ENCODE measurements at places on chromosomes 2 and 18.

GRCh38 chr2:100884145-100884621, 64.2 kb downstream of the NPAS2 start:
- H3K36me3 ChIP-seq, result no peaks in the 10 kb centered on the region
- no peak overlapping the region for H3K27ac ChIP-seq
- no peak overlapping the region for H3K4me3 ChIP-seq
- H3K4me1 ChIP-seq, result peaks cover 29% of the 10 kb centered on the region
- DNase-seq, result no peak

- no peaks in the 10 kb centered on the region for H3K36me3 ChIP-seq
- no peak overlapping the region for H3K4me3 ChIP-seq
- H3K27me3 ChIP-seq, result peaks cover 2% of the 10 kb centered on the region
- no peak overlapping the region for H3K27ac ChIP-seq
- no peaks in the 10 kb centered on the region for H3K4me1 ChIP-seq
These were observed 13.8 kb upstream of the ALLC start for GRCh38 chr2:3644246-3644525.

DNA sequence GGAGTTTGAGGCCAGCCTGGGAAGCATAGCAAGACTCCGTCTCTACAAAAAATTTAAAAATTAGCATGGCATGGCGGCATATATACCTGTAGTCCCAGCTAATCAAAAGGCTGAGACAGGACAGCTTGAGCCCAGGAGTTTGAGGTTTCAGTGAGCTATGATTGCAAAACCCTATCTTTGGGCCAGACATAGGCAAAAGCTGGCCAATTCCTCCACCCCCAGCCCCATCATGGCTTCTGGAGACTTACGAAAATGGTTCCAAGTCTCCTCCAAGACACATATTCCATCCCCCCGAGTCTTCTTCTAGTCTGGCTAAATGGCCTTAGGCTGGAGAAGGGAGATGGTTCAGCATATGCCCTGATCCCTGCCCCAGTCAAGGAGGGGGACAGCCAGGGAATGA, 172.8 kb upstream of the HAAO start:
- peaks cover 53% of the 10 kb centered on the region for H3K4me1 ChIP-seq
- no peaks in the 10 kb centered on the region for H3K27me3 ChIP-seq
- DNase-seq, result no peak
- no peak overlapping the region for H3K4me3 ChIP-seq
- no peaks in the 10 kb centered on the region for H3K36me3 ChIP-seq

DNA sequence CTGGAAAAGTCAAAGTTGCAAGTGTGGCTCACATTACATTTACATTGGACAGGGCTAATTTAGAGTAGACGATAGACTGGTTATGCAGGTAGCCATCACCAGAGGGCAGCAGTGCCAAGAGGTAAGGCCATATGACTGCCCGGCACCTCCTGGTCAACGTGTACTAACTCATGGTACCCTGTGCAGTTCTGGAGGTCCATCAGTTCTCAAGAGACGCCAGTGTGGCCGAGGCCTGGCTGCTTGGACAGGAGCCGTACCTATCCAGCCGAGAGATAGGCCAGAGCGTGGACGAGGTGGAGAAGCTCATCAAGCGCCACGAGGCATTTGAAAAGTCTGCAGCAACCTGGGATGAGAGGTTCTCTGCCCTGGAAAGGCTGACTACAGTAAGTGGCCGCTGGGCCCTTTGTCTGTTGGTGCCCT, 65.8 kb upstream of the EML6 start:
- no peak overlapping the region for H3K27ac ChIP-seq
- DNase-seq, result no peak
- peaks cover 74% of the 10 kb centered on the region for H3K36me3 ChIP-seq

DNA sequence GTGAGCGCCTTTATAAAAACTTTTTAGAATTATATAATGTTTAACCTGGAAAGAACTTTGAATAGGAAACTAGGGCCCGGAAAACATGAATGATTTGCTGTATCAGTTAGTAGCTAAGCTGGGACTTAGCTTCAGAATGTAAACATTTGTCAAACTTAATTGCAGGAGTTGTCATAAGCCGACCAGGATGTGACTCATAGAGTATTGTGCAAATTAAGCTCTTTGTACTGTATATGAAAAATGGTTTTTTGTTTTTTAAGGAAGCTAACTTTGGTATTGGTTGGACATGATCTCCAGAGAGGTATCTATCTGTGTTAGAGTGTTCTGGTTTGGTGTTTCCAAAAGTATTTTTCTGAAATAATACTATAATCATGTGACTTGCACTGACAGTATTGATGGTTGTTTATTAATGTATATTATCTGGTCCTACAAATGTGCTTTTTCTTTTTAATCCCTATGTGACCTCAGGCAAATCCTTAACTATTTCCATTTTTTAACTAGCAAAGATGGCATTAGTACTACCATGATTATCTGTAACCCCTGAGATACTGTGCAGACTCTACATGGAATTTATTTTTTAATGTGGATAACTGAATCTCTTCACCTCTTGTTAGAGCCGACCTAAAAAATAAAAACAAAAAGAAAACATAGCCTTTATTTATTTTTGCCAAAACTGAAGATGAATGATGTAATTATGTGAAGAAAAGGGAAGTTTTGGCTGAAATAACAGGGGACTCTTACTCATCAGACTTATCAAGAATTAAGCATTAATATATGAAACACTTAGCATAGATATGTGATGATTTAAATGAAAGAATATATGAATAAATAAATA, 11.7 kb downstream of the YIPF4 start:
- DNase-seq, result peak; percentile 73
- H3K27ac ChIP-seq, result peak overlapping the region; percentile 33
- no peaks in the 10 kb centered on the region for H3K27me3 ChIP-seq
- peaks cover 10% of the 10 kb centered on the region for H3K4me1 ChIP-seq
- H3K4me3 ChIP-seq, result no peak overlapping the region

- no peak for DNase-seq
- H3K27ac ChIP-seq, result no peak overlapping the region
- peaks cover 10% of the 10 kb centered on the region for H3K4me1 ChIP-seq
- H3K4me3 ChIP-seq, result no peak overlapping the region
- no peaks in the 10 kb centered on the region for H3K27me3 ChIP-seq
- no peaks in the 10 kb centered on the region for H3K36me3 ChIP-seq
These were observed 209.5 kb downstream of the DYM start for GRCh38 chr18:49250816-49251388.

DNA sequence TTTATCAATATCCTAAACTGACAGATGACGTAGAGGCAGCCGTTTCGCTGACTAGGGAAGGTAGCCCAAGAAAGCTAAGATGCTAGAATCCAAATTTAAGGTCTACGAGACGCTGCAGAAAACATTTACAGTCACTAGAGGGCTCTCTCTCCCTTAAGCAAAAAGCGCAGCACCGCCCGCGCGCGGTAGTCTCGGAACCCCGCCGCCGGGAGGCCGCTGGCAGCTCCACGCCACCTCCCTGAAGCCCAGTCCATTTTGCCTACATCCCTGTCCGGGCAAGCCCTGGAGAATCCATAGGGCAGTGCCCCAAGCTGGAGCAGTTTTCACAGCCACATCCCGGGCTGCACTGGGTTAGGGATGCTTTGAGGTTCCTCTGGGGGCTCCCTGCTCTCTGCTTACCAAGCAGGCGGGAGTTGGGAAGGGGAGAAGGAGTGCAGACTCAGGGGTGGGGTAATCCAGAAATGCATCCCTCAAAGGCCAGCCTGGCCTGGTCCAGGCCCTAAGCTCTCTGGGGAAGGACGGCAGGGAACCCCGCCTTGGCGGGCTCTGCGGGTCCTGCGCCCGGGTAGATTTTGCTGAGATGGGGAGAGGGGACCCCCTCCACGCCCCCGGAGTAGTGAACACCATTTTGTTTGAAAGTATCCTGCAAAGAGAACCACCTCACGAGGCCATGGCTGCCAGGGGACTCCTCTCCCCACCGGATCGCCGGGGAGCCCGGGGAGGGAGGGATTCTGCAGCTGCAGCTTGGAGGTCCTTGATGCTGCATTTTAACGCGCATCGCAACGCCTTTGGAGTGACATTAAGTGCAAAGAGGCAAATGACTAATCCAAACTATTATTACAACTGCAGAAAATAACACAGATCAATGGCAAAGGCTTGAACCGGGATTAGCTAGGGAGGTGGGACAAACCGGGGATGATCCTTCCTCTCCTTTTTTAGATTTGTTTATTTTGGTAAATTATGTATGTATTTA, 1.3 kb upstream of the DPYSL5 start:
- no peaks in the 10 kb centered on the region for H3K36me3 ChIP-seq
- no peak overlapping the region for H3K4me3 ChIP-seq
- no peak overlapping the region for H3K27ac ChIP-seq
- DNase-seq, result peak; percentile 31
- peaks cover 57% of the 10 kb centered on the region for H3K27me3 ChIP-seq
- H3K4me1 ChIP-seq, result peaks cover 7% of the 10 kb centered on the region

DNA sequence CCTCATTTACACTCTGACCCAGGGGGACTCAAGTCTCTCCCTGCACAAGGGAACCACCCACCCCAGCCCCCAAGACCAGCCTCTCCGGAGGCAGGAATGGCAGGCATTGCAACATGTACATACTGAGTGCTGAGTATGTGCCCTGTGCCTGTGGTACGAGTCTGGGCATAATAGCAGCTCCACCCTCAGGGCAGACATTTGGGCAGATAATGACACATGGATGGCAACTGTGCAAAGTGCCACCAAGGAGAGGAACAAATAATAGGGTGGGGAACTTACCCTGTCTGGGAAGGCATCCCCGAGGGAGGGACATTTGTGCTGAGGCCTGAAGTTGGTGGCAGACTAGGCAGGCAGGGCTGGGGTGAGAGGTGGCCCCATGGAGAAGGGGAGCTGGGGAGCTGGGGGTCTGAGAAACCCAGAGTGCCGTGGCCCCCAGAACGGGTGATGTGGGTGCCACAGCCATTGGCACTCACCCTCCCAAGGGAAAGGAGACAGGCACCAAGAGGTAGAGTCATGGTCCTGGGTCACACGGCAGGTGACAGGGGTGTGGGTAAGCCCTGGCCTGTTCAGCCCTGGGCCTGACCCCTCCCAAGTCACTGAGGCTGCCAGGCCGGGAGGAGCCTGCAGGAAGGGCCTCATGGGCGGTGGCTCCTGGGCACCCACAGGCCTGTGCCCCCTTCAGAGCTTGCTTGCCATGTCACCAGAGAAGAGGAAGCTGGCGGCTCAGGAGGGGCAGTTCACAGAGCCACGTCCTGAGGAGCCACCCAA, 15.7 kb upstream of the GPR17 start:
- no peak overlapping the region for H3K27ac ChIP-seq
- no peak overlapping the region for H3K4me3 ChIP-seq
- no peak for DNase-seq
- no peaks in the 10 kb centered on the region for H3K27me3 ChIP-seq
- no peaks in the 10 kb centered on the region for H3K4me1 ChIP-seq
